SW 1271 (cell line): ENCODE measurements at places on chromosomes 6 and 20.

DNA sequence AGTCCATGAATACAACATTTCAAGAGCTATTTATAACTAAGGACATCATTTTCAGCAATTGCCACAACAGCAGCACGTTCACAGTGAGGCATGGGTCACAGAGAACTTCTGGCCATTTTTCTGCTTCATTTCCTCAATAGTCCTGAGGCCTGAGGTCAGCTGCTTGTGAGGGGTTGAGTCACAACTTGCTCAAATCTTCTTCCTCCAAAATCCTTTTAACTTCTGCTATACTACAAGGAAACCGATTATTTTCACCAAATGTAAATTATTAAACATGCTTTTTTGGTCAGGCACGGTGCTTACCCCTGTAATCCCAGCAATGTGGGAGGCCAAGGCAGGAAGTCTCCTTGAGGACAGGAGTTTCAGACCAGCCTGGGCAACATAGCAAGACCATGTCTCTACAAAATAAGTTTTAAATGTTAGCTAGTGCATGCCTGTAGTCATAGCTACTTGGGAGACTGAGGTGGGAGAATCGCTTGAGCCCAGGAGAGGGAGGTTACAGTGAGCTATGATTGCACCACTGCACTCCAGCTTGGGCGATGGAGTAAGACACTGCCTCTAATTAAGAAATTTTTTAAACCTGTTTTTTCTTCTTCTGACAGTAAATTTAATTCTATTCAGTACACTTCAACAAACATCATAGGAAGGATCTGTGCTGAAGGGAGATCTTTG lies 11.1 kb upstream of the SLC16A10 start:
- no peak for DNase-seq

DNA sequence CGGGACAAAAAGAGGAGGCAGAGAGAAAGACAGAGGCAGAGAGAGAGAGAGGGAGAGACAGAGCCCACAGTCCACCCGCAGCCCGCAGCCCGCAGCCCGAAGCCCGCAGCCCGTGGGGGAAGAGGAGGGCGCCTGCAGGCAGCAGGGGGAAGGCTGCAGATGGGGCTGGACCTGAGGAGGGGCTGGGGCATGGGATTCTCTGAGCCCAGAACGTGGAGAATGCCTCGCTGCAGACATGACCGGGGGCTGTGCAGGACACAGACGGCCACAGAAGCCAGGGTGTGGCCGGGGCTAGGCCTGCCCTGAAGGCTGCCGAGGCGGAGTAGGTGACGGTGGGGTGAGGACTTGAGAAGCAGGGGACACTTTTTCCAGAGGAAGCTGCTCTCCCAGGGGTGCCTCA lies 6.5 kb upstream of the SLCO4A1 start:
- no peak for DNase-seq

DNA sequence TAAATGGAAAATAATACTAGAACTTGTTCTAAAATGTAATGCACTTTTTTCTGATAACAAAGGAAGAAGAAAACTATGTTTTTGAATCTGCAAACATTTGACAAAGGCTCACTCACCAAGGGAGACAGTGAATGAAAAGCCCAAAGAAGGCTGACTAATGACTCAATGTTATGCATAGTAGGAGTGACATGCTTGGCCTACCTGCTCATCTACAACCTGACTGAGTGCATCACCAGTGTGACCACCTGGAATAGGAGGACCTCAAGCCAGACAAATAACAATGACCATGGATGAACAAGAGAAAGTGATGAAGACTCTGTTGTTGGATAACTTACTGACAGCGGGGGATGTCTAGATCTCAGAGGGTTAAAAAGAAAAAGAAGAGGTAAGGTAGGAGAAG lies 157.2 kb downstream of the SIM1 start:
- no peak for DNase-seq

DNA sequence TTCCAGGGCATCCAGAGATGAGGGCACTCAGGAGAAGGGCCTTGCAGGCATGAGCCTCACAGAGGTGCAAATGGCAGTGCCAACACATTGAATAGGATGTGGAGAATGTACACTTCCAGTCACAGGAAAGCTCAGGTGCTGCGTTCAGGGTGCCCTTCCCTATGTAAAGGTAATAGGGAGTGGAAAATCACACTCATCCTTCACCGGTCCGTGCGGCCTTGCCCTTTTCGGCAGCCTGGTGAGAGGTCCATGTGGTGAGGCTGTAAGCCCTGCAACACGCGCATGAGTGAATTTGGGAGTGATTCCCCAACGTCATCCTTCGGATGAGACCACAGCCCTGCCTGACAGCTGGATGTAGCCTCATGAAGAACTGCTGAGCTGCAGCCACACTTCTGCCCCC lies 43.0 kb upstream of the RPS6KA2 start:
- DNase-seq, result no peak

DNA sequence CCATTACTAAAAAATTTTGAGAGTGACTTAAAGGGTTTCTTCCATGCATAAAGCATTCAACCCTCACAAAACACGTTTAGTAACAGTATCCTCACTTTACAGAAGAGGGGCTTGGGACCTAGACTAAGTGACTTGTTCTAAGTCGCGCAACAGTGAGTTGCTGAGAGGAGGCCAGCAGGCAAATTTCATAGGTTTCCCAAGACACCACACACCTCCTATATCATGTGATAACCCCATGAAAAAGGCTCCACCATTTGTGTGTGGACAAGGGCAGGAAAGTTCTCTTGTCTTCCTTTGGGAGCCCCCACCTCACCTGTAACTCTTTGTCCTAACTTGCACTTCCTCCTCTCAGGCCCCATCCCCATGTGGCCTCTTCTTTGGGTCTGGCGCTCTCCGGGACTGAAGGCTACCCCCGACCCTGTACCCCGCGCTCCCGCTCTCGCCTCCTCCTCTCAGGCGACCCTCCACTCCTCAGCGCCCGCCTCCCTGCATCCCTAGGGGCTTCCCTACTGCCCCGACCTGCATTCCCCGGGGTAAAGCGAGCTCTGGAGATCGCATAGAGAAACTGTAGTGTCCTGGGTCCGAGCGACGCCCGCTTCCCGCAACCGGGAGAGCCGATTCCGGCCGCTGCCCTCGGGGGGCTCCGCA lies 392 bp downstream of the PSMB8 start:
- no peak for DNase-seq

- DNase-seq, result no peak
Measured at GRCh38 chr6:2034256-2034655, 211.1 kb downstream of the GMDS start.

- DNase-seq, result no peak
Measured at GRCh38 chr6:35089935-35090505, 51.1 kb downstream of the TCP11 start.

GRCh38 chr6:170165085-170165470 lies 125.8 kb downstream of the DLL1 start:
- no peak for DNase-seq

- DNase-seq, result no peak
Measured at GRCh38 chr6:2186516-2186915, 58.9 kb downstream of the GMDS start.

- DNase-seq, result no peak
Measured at GRCh38 chr20:1330075-1330830, 1.3 kb upstream of the SDCBP2 start.
